Stimulated activated CD8-positive, alpha-beta memory T cell treated with anti-CD3 and anti-CD28 coated beads, Interleukin-4, amount 100 ng/mL, for 1 hour (primary cell): ENCODE measurements at places on chromosomes 3 and 15.

DNA sequence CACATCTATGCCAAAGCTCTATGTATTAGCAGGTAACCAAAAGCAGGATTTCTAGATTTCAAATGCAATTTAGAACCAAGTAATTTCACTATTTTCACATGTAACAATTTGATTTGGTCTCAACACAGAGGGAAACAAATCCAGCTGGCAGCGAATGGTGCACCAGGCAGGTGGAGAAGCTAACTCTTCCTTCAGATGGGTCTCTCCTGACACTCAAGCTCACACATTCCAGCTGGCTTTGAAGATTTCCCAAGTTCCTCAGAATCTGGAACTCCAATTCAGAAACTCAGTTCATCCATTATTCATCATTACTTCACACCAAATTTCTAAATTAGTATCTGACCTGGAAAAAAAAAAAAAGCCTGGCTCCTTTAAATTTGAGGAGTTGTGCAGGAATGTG is 318.1 kb upstream of the NECTIN3 start:
- DNase-seq = no peak

- no peak for DNase-seq
Measured at GRCh38 chr3:42749025-42749752, 23.9 kb downstream of the CCDC13 start.

GRCh38 chr3:152508705-152509104 is 240.0 kb downstream of the MBNL1 start:
- no peak for DNase-seq

- DNase-seq = no peak
Measured at GRCh38 chr15:77864211-77865105, 213.1 kb downstream of the TBC1D2B start.

- DNase-seq = no peak
Measured at GRCh38 chr3:46551615-46552014, 14.5 kb downstream of the LRRC2 start.

DNA sequence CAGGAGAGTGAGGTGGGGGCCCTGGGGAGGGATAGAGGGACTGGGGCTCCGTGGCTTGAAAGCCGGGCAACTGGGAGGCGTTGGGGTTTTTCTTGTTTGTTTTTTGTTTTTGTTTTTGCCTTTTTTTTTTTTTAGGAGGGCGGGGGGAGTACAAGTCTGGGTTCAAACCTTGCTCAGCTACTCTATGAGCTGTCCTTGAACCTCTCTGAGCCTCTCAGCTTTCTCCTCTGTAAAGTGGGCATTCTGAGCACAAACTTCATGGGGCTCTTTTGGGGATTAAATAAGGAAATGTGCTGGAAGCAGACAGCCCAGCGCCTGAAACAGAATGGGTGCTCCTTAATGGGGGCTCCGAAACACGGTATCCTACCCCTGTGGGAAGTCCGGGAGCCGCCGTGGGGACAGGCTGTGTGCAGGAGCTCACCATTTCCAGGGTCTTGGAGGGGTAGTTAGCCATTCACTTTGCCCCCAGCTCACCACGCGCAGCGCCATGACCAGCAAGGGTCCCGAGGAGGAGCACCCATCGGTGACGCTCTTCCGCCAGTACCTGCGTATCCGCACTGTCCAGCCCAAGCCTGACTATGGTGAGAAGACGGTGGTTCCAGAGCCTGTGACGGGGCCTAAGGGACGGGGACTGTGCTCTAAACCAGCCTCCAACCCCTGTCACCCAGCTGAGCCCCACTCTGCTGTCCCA is 388 bp downstream of the ACY1 start:
- DNase-seq = no peak
